ENCODE measurements at places on chromosomes 7 and 10. TPM values are rescaled to one million over a fixed set of nuclear protein-coding genes. Genes with fewer than 3 reads are reported as not detected.
A peak's percentile ranks its signal among the peaks of the same experiment; 100 is the strongest.

LIPK gene
- total RNA-seq: not detected

GBX1 gene
- total RNA-seq: not detected

CYP26A1 gene
- 0.95 TPM for total RNA-seq

FAM24B gene
- total RNA-seq: 0.75 TPM

ZNF239 gene
- total RNA-seq: 0.89 TPM

MSS51 gene
- total RNA-seq: 0.73 TPM

DUSP5 gene
- total RNA-seq: 14.6 TPM

CDK14 gene
- 12.6 TPM for total RNA-seq

GRCh38 chr7:48207155-48207675 lies 36.0 kb downstream of the ABCA13 start:
- no peaks in the 10 kb centered on the region for H3K27me3 ChIP-seq
- no peaks in the 10 kb centered on the region for H3K4me1 ChIP-seq
- no peak overlapping the region for H3K4me3 ChIP-seq
- H3K27ac ChIP-seq: no peak overlapping the region
- H3K36me3 ChIP-seq: no peaks in the 10 kb centered on the region

GRCh38 chr10:25704622-25705021 lies 229.4 kb upstream of the MYO3A start:
- H3K4me1 ChIP-seq: no peaks in the 10 kb centered on the region
- no peak for DNase-seq
- no peak overlapping the region for H3K4me3 ChIP-seq
- H3K36me3 ChIP-seq: no peaks in the 10 kb centered on the region
- no peak overlapping the region for H3K27ac ChIP-seq
- no peaks in the 10 kb centered on the region for H3K27me3 ChIP-seq

DNA sequence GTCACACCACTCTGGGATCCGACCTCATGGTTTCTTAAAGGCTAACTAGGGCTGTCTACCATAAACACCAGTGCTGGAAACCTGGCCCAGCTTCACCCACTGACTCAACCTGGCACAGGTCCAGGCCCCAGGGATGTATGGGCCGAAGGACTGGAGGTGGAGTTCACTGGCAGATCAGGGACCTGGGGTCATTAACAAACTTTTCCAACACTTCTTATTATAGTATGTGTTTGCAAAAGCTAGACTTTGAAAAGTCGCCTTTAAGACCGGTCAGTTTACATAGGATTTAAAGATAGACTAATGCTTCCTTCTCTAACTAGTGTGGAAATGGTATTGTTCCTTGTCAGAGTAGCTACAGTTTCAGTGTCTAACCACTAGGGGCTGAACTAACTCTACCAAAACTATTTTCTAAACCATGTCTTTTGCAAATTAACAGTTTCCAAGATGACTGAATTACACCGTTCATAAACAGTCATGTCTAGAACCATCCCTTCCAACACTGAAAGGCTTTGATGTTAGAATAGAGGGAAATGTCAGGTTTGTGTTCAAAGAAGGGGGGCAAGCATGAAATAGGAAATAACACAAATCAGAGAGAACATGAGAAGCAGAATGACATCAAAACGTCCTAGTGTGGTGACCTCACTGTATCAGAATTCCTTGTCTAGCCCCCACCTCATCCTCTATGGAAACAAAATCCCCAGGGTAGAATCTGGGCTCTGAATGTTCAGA lies 29.7 kb downstream of the STN1 start:
- H3K36me3 ChIP-seq: peaks cover 18% of the 10 kb centered on the region
- DNase-seq: peak; percentile 61
- H3K27me3 ChIP-seq: no peaks in the 10 kb centered on the region
- no peak overlapping the region for H3K27ac ChIP-seq
- peaks cover 18% of the 10 kb centered on the region for H3K4me1 ChIP-seq

DNA sequence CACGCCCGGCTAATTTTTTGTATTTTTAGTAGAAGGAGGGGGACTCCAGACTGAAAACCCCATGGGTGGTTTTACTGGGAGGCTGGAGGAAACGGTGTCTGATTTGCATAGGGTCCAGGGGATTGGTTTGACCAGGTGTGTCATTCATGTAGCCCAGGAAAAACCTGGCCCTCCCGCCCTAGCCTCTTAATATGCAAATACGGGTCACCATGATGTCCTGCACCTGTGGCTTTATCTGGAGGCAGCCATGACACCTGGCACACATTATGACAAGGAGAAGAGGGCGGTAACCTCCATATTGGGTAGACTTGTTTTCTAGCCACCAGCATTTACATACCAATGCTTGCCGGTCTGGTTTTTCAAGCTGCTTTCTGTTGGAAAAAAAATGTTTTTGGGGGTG lies 68.0 kb downstream of the TRIL start:
- no peak overlapping the region for H3K27ac ChIP-seq
- H3K4me1 ChIP-seq: no peaks in the 10 kb centered on the region
- H3K4me3 ChIP-seq: no peak overlapping the region
- H3K36me3 ChIP-seq: no peaks in the 10 kb centered on the region
- no peaks in the 10 kb centered on the region for H3K27me3 ChIP-seq

GRCh38 chr10:60419249-60419648 lies 29.6 kb upstream of the ANK3 start:
- H3K27ac ChIP-seq: no peak overlapping the region
- peaks cover 19% of the 10 kb centered on the region for H3K4me1 ChIP-seq
- H3K4me3 ChIP-seq: no peak overlapping the region
- no peak for DNase-seq
- H3K27me3 ChIP-seq: no peaks in the 10 kb centered on the region
- H3K36me3 ChIP-seq: no peaks in the 10 kb centered on the region

GRCh38 chr10:77405771-77406241 lies 231.8 kb downstream of the KCNMA1 start:
- no peak overlapping the region for H3K27ac ChIP-seq
- no peaks in the 10 kb centered on the region for H3K4me1 ChIP-seq
- H3K27me3 ChIP-seq: no peaks in the 10 kb centered on the region
- H3K36me3 ChIP-seq: no peaks in the 10 kb centered on the region
- no peak overlapping the region for H3K4me3 ChIP-seq

DNA sequence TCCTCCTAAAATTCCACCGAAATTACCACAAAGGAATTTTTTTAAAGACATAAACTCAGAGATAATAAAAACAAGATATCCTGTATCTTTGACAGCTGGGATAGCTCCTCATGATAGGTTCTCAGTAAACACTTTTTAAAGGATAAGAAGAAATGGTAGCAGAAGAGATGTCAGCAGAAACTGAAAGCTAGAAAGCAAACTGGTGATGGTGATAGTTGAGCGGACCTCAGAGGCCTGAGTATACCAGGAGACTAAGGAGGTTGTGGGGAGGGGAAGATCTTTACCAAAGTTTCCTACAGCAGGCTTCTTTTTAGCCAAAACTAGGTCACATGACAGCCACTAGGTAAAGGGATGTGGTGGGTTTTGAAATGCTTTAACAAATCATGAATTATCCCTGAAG lies 22.5 kb downstream of the PCGF5 start:
- H3K36me3 ChIP-seq: no peaks in the 10 kb centered on the region
- no peak overlapping the region for H3K4me3 ChIP-seq
- no peak overlapping the region for H3K27ac ChIP-seq
- H3K27me3 ChIP-seq: no peaks in the 10 kb centered on the region
- peaks cover 4% of the 10 kb centered on the region for H3K4me1 ChIP-seq
- no peak for DNase-seq

GRCh38 chr7:81155654-81156373 lies 237.0 kb upstream of the SEMA3C start:
- no peaks in the 10 kb centered on the region for H3K36me3 ChIP-seq
- no peak overlapping the region for H3K27ac ChIP-seq
- H3K27me3 ChIP-seq: no peaks in the 10 kb centered on the region
- no peak for DNase-seq
- H3K4me1 ChIP-seq: no peaks in the 10 kb centered on the region

DNA sequence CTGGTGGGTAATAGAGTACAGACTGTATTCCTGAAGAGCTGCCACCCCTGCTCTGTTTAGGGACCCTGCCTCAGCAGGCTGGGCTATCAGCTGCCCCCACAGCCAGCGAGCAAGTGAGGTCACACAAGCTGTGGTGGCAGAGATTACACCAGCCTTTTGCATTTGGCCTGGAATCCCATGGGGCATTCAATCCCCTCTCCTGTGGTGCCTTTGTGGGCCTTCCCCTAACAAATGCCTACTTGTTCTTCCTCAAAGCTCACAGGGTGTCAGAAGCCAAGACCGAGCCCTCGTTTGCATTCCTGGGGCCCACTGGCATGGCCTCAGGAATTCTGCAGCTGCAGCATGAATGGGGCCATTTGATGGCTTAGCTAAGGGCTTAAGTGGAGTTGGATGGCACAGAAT lies 212.7 kb upstream of the PHYHIPL start:
- H3K27me3 ChIP-seq: no peaks in the 10 kb centered on the region
- H3K4me3 ChIP-seq: no peak overlapping the region
- DNase-seq: no peak
- H3K4me1 ChIP-seq: no peaks in the 10 kb centered on the region
- no peak overlapping the region for H3K27ac ChIP-seq

- H3K36me3 ChIP-seq: no peaks in the 10 kb centered on the region
- no peak overlapping the region for H3K4me3 ChIP-seq
- no peak for DNase-seq
- no peak overlapping the region for H3K27ac ChIP-seq
- H3K27me3 ChIP-seq: no peaks in the 10 kb centered on the region
These were observed 16.0 kb upstream of the DPYSL4 start for GRCh38 chr10:132170561-132171361.

DNA sequence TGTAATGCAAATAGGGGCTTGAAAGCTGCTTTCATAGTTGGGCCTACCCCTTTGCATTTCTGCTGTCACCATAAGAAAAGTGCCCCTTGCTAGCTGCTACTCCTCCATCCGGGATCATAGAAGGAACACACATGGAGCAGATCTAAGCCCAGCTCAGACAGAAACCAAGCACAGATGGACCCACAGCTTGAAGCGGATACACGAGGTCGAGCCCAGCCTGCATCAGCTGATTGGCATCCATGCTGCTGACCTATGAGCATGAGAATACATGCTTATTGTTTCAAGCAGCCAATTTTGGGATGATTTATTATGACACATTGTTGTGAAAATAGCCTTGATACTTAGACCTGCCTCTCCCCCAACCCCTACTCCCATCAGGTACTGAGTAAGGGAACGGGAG lies 109.2 kb downstream of the ZNF467 start:
- DNase-seq: no peak
- no peaks in the 10 kb centered on the region for H3K36me3 ChIP-seq
- no peak overlapping the region for H3K27ac ChIP-seq
- no peak overlapping the region for H3K4me3 ChIP-seq

DNA sequence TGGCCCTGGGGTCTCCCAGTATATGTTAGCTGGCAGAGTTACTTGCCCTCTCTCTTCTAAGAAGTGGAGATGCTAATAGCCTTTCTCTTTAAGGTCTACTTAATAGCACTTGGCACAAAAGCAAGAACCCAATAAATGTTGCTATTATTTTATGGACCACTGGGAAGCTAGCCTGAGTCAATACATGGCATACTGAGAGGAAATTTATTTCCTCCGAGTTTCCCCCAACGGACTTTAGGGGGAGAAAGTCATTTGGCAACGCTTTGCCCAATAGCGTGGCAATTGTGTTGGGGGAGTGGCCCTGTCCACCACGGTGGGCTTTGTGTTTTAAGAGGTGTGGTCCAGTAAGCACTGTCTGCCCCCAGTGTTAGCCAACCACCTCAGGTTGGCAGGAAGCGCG lies 87.4 kb upstream of the SMNDC1 start:
- H3K27me3 ChIP-seq: no peaks in the 10 kb centered on the region
- DNase-seq: no peak
- H3K27ac ChIP-seq: peak overlapping the region; percentile 23
- no peaks in the 10 kb centered on the region for H3K36me3 ChIP-seq

DNA sequence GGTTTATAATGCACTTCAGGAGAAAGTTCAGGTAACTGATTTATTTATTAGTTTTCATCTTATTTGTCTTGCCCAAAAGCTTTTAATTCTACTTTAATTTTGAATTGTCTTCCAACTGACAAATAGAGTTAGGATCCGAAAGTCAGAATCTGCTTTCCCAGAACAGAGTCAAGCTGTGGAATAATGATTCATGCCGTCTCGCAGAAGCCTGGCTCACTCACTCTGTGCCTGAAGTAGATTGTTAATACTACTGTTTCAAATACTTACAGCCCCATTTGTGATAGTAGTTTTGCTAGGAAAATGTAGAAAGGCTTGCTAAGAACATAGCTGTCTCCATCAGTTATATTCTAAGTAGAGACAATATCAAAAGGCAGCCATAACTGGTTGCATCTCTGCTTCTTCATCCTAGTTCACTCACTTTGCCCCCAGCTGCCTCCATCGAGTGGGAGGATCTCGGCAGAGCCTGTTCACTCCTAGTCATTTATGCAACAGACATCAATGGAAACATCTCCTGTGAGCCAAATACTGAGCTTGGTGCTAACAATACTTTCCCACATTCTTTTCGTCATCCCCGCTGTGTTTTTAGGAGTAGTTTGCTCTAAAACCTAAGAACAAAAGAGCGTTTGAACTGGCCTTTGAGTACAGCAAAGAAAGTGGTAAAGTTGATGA lies 28.0 kb downstream of the ABRAXAS2 start:
- H3K27me3 ChIP-seq: no peaks in the 10 kb centered on the region
- no peak overlapping the region for H3K4me3 ChIP-seq
- peaks cover 11% of the 10 kb centered on the region for H3K36me3 ChIP-seq
- no peak overlapping the region for H3K27ac ChIP-seq
- no peak for DNase-seq

GRCh38 chr7:132575419-132575981 lies 770 bp downstream of the PLXNA4 start:
- H3K36me3 ChIP-seq: no peaks in the 10 kb centered on the region
- H3K27me3 ChIP-seq: no peaks in the 10 kb centered on the region
- peak; percentile 30 for DNase-seq
- no peak overlapping the region for H3K27ac ChIP-seq

- no peaks in the 10 kb centered on the region for H3K4me1 ChIP-seq
- peak; percentile 68 for DNase-seq
- H3K36me3 ChIP-seq: no peaks in the 10 kb centered on the region
- H3K4me3 ChIP-seq: peak overlapping the region; percentile 67
- no peaks in the 10 kb centered on the region for H3K27me3 ChIP-seq
- peak overlapping the region; percentile 40 for H3K27ac ChIP-seq
These were observed 99.5 kb downstream of the HIP1 start for GRCh38 chr7:75639071-75639885.

DNA sequence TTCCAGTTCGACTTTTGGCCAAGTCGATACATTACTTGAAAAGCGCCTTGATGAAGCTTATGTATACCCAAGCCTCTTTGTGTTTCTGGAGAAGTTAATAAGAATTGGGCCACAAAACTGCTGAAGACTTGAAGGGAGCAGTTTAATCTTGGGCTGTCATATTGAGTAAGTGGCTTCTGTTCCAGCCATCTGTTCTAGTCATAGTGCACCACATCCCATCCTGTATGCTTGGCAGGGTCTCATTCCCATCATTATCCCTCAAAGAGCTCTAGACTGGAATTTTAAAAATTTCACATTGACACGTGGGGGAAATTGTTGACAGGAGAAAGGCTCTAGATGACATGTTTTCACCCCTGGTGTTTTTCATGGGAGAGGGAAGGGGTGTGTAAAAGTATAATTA lies 196.6 kb upstream of the PLPP4 start:
- no peaks in the 10 kb centered on the region for H3K4me1 ChIP-seq
- no peaks in the 10 kb centered on the region for H3K36me3 ChIP-seq
- no peak overlapping the region for H3K4me3 ChIP-seq
- H3K27ac ChIP-seq: no peak overlapping the region
